ENCODE measurements at places on chromosomes 11 and 22.

GRCh38 chr11:128379587-128380580 is 207.5 kb downstream of the ETS1 start:
- DNase-seq: no peak

- DNase-seq: peak; percentile 39
Measured at GRCh38 chr22:36244522-36245391, 5.4 kb upstream of the APOL2 start.

DNA sequence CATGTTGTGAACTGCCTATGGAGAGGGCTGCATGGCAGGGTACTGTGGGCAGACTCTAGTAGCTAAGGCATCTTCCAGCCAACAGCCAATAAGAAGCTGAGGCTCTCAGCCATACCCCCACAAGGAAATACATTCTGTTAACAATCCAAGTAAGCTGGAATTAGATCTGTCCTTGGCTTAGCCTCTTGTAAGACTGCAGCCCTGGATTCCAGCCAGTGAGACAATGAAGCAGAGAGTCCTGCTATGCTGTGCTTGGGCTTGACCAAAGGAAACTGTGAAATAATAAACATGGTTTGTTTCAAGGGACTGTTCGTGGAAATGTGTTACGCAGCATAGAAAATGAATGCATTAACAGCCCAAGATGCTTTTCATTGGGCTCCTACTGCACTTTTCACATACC is 1097.4 kb upstream of the CCDC90B start:
- DNase-seq: no peak

DNA sequence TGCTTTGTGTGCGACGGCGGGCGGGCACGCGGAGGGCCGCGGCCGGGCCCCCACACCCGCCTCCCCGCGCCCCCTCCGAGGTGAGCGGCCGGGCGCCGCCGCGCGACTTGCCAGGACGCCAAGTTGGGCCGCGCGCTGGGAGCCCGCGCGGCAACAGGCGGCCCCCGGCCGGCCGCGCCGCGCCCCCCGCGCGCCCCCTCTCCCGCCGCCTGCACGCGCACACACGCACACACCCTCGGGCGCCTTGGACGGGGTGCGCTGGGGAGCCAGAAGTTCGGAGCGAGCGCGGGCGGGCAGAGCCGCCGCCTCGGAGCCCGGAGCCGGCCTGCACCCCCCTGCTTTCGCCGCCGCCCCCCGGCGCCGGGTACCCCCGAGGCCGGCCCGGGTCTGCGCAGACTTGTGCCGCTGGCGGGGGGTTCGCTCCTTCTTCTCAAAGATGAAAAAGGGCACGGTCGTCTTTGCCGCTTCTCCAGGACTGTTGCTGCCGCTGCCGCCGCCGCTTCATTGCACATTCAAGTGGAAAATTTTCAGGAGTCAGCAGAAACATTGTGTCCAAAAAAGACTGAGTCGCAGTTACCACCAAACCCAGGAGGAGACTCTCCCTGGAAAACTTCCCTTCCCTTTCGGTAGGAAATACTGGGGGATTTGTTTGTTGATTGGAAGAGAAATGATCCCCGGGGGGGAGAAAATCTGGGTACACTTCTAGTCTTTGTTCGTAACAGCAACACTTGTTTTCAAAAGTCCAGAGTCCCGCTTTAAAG is 895 bp downstream of the TEAD1 start:
- no peak for DNase-seq

DNA sequence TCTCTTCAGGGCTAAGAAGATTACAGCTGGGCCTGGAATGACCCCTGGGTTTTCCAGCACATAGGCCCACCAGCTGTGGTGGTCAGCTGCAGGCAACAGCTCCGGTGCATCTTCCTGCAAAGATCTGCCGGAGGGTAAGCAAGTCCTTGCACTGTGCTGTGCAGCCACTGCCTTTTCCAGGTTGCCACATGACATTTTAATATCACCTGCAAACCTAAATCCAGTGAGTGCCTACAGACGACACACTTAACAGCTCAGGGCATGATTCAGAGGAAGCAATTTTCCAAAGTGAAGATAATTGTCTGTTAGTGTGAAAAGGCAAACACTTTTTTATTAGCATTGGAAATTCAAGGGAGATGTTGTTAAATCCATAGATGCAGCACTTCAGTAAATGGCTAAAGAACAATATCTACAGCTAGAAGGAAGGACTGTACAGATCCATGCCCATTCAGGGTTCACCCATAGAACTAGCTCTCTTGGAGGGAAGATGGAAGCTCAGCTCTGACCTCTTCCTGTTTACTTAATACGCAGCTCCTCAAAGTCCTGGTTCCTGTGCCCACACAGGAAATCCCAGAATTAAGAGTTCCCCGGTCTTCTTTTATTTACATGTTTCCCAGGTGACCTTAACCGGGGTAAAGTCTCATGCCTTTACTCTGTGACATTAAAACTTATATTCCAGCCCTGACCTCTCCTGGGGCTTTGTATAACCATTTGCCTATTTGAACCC is 13.3 kb upstream of the NRIP3 start:
- DNase-seq: no peak

- no peak for DNase-seq
Measured at GRCh38 chr11:59756558-59756840, 1.3 kb downstream of the STX3 start.

GRCh38 chr11:68753300-68753699 is 2.0 kb upstream of the TESMIN start:
- no peak for DNase-seq

GRCh38 chr22:30301995-30302809 is 12.9 kb upstream of the CASTOR1 start:
- no peak for DNase-seq

DNA sequence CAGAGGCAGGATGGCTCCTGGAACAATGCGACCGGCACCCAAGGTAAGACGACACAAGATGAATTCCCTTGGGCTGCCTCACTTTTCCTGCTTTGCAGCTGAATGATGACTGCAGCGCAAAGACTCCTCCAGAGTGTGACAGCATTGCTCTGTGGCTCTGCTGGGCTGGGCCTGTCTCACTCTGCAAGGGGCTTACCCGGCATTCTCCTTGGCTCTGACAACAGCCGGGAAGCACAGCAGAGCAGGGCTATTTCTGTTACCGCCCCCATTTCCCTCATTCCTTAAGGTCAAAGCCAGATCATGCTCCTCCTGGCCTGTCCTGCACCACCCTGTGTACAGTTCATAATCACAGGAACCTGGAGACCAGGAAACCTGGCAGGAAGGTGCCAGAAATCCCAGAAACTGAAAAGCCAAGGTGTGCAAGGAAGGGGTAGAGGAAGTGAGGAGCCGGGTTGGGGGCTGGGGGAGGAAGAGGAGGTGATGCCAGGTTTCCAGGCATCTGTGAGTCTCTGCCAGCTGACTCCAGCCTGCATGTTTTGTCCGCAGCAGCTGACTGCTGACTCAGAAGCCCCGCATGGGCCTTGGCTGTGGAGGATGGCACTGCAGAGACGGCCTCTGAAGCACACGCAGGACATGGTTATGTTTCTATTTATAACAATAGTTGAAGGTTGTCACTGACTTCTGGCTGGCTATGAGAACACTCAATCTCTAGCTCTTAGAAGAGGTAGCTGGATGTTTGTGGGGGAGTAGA is 113.6 kb downstream of the MICAL3 start:
- peak; percentile 42 for DNase-seq

DNA sequence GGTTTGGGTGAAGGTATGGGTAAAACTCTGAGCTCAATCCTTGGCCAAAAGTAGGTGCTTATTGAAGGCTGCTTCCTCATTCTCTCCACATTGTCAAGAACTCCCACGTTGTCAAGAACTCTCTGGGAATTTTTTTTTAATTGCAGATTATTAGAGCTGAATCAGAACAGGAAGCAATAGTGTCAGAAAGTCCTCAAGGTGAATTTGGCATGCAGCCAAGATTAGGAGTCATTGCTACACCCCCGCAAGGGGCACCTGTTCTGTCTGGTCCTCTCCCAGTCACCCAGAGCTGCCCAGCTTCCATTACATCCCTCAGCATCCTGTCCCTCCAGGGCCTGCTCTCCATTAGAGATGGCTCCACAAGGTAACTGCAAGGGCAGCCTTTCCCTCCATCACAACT is 996.5 kb downstream of the OPCML start:
- DNase-seq: no peak

DNA sequence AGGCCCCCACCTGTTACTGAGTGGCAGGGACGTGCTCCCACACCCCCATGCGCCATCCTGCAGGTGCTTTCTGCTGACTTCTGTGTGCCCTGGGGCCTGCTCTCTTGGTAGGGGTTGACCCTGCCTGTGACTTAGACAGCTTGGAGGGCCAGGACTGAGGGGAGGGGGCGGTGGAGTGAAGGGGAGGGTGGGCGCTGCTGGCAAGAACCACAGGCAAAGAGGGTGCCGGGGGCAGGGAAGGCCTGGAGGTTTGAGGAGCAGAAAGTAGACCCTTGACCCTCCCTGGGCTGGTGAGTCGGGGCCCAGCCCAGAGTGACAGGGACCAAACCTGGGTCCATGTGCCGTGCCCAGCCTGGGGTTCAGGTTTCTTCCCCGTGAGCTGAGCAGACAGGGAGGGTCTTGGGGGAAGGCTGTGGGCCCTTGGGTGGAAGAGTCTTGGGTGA is 17.8 kb downstream of the KCNQ1 start:
- DNase-seq: no peak

DNA sequence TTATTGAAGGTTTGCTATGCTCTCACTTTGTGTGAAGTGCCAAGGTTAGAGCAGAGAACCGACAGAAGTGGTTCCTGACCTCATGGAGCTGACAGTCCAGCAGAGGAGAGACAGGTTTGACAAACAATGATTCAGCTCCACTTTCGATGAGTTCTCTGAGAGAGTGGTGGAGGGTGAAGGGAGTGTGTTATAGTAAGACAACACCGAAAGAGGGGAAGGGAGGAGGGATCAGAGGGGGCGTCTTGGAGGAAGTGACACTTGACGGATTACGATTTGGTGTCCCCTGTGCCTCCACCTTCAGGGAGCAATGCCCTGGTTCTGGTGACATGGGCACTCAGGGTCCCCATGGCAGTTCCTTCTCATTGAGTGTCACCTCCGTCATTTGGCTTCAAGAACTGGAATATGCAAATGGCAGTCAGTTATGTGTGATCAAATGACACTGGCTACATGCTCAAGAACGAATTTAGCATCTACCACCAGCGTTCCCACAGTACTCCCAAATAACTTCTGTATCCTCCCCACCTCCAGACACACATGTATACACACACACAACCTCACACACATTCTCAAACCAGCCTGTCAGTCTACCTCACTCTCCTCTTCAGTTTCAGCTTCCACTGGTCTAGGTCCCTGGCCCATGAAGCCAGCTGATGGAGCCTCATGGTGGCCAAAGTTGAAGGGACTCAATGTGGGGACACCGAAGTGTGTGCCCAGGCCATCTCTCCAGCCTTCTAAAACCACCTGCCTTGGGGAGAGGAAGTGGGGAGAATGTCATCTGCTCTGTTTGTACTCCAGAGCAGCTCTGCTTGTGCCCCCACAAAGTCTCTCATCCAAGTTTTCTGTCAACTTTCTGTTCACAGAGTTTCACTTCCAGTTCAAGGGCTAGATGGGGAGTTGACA is 31.4 kb upstream of the NUP160 start:
- DNase-seq: no peak

DNA sequence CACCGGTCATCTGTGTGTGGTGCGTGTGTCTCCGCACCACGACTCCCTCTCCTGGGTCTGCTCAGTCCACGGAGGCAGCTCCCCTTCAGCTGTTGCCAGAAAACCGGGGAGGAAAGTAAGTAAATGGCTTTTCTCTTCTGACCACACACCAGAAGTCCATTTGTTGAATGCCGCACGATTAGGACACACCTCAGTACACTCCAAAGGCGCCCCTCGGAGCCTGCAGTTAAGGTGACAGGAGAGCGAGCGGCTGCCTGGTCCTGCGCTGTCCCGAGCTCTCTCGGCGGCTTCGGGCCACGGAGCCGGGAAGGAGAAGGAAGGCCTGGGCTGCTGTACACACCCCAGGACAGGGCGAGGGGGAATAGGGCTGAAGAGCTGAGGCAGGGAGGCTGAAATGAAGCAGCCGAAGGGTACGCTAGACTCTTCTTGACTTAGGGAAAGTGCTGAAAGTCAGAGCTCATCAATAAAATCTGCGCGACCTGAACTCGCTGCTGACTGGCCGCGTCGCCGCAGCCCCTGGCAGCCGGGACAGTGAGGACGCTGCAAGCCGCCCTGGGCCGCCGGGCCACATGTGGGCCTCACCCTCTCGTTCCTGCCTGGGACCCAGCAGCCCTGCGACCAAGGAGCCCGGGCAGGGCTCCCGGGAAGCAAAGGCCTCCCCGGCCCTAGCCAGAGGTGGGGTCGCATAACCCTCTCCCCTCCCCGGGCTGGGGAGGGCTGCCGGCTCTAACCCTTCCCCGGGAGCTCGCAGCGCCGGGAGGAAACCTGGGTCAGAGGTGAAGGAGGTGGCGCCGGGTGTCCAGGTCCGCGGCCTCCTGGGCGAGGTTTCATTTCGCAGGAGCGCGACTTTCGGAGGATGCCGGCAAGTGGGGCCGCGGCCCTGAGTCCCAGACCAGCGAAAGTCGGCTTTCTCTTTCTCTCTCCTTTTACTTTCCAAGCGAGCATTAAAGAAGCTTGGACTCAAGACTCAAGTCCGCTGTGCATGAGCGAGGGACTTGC is 1.6 kb upstream of the PAX6 start:
- no peak for DNase-seq

- DNase-seq: no peak
Measured at GRCh38 chr11:108512708-108513107, 14.5 kb upstream of the POGLUT3 start.

GRCh38 chr11:36601155-36601554 is 3.1 kb upstream of the RAG2 start:
- no peak for DNase-seq

- no peak for DNase-seq
Measured at GRCh38 chr11:69102732-69103615, 52.8 kb upstream of the SMIM38 start.

DNA sequence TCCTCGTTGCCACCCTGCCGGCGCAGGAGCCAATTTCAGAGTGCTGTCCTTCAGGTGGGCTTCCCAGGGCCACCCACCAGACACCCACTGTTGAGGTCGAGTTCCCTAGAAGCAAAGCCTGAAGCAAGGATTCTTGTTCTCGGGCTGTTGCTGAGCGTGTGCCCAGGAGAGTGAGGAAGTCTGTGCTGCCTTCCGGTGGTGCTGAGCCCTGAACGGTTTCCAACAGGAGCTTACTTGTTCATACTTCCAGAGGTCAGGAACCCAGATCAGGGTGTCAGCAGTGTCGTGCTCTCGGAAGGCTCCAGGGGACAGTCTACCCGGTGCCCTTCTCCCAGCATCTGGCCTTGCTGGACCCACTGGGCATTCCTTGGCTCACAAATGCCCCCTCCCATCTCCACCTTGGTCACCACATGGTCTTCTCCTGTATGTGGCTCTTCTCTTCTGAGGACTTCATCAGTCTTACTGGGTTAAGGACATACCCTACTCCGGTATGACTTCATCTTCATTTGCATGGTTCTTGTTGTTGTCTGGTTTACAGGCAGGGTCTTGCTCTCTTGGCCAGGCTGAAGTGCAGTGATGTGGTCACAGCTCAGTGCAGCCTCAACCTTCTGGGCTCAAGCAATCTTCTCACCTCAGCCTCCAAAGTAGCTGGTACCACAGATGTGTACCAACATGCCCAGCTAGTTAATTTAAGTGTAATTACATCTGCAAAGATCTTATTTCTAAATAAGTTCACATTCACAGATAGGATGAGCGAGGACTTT is 11.2 kb downstream of the SLC25A1 start:
- no peak for DNase-seq

- no peak for DNase-seq
Measured at GRCh38 chr11:94212898-94213297, 84.3 kb downstream of the PANX1 start.

- no peak for DNase-seq
Measured at GRCh38 chr11:69501891-69502860, 20.7 kb downstream of the LINC01488 start.

GRCh38 chr22:36111316-36111715 is 49.2 kb downstream of the APOL3 start:
- DNase-seq: no peak

GRCh38 chr11:73795925-73796632 is 8.4 kb downstream of the MRPL48 start:
- no peak for DNase-seq

Measured in fibroblast of skin of left quadriceps (primary cell).